ENCODE measurements at places on chromosomes 1 and 21.

GRCh38 chr1:2382621-2383361 is 8.6 kb downstream of the MORN1 start:
- DNase-seq: no peak

DNA sequence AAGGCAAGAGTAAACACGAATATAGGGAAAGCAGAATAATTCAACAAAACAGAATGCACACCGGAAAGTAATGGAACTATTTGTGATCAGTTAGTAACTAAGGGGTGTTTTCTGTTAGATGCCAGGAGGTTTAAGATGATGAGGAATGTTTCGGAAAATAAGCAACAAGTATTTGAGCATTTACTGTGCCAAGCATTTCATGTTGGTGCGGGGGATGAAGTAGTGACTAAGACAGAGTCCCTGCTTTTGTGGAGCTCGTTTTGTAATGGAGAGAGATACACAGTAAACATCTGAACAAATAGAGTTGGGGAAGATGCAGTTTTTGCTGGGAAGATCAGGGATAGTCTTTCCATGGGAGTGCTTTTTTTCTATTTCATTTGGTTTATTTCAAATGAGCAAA is 78.7 kb downstream of the DYRK1A start:
- no peak for DNase-seq

DNA sequence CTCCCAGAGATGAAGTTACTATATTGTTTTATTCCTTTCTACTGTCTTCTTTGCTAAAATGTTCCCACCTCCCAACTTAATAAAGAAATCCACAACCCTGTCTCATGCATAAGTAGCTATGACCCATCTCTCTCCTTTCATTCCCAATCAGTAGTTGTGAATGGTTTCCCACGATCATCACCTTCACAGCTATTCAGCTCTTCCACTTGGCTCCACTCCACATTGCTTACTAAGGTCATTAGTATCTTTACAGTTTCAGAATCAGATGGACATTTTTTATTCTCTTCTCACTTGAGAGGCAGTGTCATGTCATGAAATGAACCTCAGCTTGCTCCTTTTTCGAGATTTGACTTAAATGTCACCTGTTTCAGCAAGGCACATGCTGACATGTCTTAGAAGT is 47.1 kb upstream of the COG2 start:
- DNase-seq: no peak

DNA sequence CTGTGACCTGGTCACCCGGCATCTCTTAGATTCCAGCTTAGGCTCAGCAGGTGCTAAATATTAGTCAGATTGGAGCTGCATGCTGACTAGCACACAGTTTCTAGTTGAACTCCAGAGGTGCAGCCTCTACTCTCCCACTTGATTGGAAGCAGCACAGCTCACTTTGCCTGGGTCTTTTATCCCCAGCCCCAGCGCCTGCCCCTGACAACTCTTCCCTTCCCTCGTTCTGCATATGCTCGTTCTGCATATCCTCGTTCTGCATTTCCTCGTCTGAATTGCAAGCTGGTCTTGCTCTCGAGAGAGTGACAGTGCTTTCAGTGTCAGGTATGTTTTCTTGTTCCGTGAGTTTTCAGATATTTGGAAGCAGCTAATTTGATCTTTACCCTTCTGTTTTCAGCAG is 11.7 kb downstream of the COL18A1 start:
- DNase-seq: no peak

- no peak for DNase-seq
Measured at GRCh38 chr21:36159356-36159921, 2.8 kb downstream of the DOP1B start.

- DNase-seq: no peak
Measured at GRCh38 chr1:151478140-151478812, 19.0 kb upstream of the POGZ start.

Data from SHP77 treated with DMSO at 0.1 percent for 48 hours (cell line).